Stimulated activated CD4-positive, alpha-beta T cell treated with anti-CD3 and anti-CD28 coated beads, Interleukin-1b, Interleukin-23, amount 100 ng/mL, for 1 hour (primary cell): ENCODE measurements at places on chromosomes 16 and 17.

GRCh38 chr17:32732900-32733299 lies 144.0 kb downstream of the MYO1D start:
- DNase-seq, result no peak

- DNase-seq, result no peak
Measured at GRCh38 chr16:51019617-51020016, 131.5 kb downstream of the SALL1 start.

- DNase-seq, result no peak
Measured at GRCh38 chr16:55088098-55088497, 157.4 kb downstream of the IRX5 start.

GRCh38 chr16:78524066-78524595 lies 424.7 kb downstream of the WWOX start:
- no peak for DNase-seq

DNA sequence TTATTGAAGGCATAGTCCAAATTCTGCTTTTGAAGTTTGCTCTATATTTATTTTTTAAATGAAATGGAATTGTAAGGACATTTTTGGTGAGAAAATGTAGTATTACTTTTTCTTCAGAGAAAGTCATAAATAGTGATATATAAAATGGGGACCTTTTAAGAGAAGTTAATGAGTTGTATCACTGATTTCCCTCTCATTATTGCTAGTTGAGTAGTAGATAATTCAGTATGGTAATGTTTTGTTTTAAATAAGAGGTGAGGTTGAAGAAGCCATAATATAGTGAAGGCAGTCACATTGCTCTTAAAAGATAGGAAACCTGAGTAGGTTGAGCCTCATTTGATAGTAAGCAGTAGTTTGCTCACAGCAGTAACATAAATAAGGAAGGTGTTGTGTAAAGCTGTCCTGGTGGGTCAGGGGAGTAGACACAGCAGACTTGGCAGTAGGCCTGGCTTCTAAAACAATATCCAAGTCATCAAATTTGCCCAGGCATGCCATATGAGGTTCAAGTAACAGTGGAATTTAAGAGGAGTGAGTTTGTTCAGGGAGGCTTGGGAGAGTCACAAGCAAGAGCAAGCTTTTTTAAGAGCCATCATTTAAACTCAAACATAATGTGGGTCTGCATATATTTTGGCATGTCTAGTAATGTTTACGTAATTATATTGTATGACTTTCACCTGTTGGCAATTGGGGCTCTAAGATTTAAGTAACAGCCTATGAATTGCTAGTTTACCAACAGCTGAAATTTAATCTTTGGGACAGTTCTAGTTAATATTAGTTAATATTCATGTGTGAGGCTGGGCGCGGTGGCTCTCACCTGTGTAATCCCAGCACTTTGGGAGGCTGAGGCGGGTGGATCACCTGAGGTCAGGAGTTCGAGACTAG lies 6.5 kb downstream of the NFATC3 start:
- no peak for DNase-seq

DNA sequence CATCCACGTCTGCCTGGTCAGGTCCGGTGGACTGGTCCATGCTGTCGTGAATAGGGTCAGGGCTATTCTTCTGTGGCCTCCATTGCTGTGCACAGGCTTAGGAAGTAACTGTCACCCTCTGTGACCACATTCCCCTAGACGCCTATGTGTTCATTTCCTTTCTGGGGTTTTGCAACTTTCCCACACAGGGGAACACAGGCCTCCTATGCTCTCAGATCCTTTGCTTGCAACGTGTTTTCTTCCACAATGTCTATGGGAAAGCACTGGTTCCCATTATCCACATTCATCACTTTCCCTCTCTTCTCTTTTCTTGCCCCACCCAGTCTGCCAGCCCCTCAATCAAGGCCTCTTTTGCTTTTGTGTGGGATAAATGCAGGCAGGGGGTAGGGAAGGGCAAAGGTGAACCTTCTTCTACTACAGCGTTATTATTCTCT lies 43.2 kb upstream of the DNAJA2 start:
- DNase-seq, result no peak

GRCh38 chr17:21463779-21464407 lies 87.7 kb downstream of the KCNJ12 start:
- DNase-seq, result no peak

DNA sequence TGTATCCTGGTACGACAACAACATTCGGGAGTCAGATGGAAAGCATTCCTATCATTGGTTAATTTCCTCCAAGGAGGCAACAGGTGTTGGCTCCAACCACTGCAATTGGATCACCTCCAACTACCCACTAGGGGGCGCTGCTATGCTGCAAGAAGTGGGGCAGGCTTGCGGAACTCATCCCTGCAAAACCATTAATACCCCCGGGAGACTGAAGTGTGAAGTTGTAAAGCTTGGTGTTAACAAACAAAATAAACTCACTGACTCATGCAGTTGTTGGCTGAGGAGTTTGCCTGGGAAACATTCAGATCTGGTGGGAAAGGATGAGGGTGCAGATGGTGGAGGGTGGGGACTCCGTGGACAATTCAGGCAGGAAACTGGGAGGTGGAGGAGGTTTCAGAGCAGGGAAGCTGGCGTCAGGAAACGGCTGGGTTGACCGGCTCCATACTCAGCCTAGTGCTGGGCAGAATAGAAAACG lies 84.9 kb downstream of the HS3ST2 start:
- peak; percentile 10 for DNase-seq

GRCh38 chr17:57946798-57947358 lies 8.3 kb downstream of the CUEDC1 start:
- DNase-seq, result no peak

GRCh38 chr16:75423723-75424104 lies 9.6 kb downstream of the CFDP1 start:
- no peak for DNase-seq

DNA sequence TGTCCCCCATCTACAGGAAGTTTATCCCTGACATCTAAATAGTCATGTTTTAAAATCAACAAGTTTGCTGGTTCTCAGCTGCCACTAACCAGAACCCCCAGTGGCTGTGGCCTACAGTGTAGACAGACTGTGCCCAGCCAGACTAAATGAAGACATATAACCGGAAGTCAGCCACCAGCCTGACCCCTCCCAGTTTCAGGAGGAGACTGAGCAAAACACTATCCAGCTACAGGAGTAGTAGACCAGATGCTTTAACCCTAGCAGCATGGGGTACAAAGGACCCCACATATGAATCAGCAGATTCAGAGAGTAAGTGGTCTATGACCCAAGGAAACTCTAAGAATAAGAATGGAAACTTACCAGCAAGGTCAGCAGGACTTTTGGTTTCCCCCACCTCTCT lies 83.4 kb downstream of the HIC1 start:
- DNase-seq, result no peak

DNA sequence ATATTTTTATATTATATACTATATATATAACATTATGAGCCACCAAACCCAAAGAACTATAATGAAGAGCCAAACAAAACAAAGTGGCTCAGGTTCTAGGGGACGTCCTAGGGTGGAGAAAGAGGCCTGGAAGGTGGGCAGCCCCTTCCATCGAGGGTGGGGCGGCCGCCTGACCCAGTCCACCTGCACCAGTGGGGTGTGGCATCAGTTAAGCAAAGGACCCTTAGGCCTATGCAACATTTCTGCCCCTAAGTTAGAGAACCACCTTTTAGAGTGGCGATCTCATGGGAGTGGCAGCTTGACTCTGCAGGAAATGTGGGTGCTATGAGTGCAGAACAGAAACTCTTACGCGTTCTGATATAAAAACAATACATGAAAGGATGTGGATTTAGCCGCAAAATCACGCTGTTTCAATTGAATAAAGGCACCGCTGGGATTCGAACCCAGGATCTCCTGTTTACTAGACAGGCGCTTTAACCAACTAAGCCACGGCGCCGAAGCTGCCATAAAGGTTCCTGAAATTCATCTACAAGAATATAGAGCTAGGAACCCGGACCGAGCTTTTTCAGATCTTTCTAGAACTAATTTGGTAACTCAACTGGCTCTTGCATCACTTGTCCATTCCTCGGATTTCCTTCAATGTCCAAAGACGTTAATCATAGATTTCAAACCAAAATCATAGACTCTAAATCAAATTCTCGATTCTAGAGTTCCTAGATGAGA lies 15.6 kb upstream of the AURKB start:
- DNase-seq, result peak; percentile 45

GRCh38 chr16:81879625-81880024 lies 100.5 kb downstream of the PLCG2 start:
- DNase-seq, result no peak

DNA sequence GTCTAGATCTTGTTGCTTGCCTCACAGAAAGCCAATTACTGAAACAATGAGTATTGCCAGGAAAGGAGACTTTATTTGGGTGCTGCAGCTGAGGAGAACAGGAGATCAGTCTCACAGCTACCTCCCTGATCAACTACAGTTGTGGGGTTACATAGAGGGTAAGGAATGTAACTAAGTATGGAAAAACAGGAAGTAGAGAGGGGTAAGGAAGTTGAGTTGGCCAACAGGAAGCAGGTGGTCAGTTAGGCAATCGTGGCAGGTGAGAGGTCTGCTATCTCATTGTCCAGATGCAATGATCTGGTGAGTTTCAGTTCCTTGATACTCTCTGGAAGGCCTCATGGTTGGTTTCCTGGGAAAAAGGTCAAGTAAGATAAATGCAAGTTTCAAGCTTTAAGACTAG lies 333.1 kb upstream of the GOT2 start:
- DNase-seq, result no peak

DNA sequence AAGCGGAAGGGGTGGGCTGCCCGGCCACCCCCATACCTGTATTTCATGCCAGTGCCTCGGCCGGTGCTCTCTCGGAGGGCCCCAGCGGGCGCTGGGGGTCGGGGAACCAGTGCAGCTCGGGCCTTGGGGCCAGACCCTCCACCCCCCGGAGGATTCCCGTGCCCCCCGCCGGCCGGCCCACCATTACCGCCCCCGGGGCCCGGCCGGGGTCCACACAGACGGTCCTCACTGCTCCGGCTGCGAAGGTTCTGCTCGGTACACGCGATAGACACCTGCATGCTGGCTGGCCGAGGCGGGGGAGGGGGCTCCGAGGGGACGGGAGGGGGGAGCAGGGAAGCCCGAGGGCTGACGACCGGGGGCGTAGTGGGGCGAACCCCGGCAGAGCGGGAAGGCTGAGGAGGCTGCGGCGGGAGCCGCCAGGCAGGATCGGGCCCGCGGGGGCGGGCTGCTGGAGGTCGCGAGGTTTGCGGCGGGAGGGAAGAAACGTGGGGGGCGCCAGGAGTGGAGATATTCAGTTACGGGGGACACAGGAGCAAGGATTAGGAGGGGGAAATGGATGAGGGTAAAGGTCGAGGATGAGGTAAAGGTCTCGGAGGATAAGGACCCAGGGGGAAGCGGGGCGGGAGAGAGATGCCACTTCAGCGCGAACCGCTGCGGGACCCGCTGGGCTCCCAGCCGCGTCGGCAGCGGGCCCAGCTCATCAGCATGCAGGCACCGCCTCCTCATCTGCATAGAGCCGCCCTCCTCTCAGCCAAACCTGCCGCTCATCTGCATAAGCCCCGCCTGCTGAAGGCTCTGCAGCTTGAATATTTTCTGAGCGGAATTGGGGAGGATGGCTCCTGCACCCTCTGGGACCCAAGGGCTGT lies at the start of gene KCNAB3:
TSS of gene KCNAB3 (minus strand) at position 699 of the 866 bp plus-strand sequence. CDS start at position 278, 421 bp downstream.
- DNase-seq, result no peak

- no peak for DNase-seq
Measured at GRCh38 chr17:72624226-72624625, 468.3 kb downstream of the SLC39A11 start.

- no peak for DNase-seq
Measured at GRCh38 chr17:74394977-74395376, 27.7 kb downstream of the GPR142 start.

GRCh38 chr17:7502987-7503386 lies 18.8 kb downstream of the POLR2A start:
- no peak for DNase-seq

GRCh38 chr17:48723423-48724250 lies 652 bp downstream of the PRAC2 start:
- no peak for DNase-seq

- peak; percentile 63 for DNase-seq
Measured at GRCh38 chr17:40355123-40355803, 9.3 kb downstream of the GJD3 start.

DNA sequence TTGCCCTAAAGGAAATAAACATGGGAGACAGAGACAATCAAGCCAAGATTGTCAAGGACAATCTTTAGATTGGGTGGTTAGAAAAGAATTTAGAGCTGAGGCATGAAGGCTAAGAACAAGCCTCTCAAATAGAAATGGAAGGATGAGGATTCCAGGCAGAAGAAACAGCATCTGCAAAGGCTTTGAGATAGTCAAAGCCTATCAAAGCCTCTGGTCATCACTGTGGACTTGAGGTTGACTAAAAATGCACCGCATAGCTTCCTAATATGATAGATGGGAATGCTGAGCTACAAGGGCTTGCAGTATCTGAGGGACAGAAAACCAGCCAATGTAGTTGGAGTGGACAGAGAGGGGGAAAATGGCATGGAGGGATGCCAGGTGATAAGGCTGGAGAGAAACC lies 109.8 kb upstream of the FAM20A start:
- no peak for DNase-seq

GRCh38 chr17:6352801-6353560 lies 81.9 kb downstream of the AIPL1 start:
- no peak for DNase-seq

GRCh38 chr16:85716680-85717038 lies 27.9 kb upstream of the GINS2 start:
- DNase-seq, result no peak

- DNase-seq, result peak; percentile 25
Measured at GRCh38 chr16:15434425-15435215, at the start of gene BMERB1. Gene BMERB1, plus strand, starts transcription at chr16:15434588. Its CDS starts 66 bp downstream, at chr16:15434654.

DNA sequence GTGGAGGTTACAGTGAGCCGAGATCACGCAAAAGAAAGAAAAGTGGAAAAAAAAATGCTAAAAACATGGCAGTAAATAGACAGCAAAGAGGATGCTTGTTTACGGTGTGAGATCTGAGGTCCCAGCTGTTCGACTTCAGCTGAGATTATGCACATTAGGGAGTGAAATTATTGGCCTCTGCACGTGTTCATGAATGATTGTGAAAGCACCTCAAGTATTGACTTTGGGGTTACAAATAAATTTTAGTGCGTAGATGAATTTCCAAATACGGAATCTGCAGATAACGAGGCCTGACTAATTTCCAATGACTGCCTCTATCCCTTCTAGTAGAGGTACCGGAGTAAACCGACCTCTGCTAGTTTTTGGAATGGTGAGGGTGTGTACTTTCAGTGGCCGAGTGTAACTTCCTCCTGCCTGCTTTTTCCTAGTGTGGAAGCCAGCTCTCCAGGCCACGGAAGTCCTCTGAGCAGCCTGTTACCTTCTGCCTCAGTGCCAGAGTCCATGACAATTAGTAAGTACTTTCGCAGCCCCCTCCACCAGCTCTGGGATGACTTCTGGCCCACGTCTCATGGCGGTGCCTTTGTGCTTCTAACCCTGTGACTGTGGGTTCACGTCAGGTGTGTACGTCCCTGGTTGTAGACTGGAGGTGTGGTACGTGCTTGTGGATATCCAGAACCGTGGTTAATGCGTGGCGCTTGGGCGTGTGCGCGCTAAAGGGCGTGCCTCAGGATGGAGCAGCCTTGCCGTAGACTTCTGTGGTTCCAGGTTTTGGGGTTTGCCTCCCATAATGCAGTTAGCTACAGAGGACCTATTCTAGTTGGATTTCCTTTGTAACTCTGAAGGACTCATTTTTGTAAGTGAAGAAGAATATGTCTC lies 102.1 kb downstream of the SNX29 start:
- DNase-seq, result no peak
